ENCODE measurements at places on chromosomes 2 and 18. TPM values are rescaled to one million over a fixed set of nuclear protein-coding genes. Genes with fewer than 3 reads are reported as not detected.

Gene CHRNG
- not detected for total RNA-seq

Gene ALK
- total RNA-seq: not detected

Gene CTNNA2
- total RNA-seq: not detected

Gene PLB1
- 8.2 TPM for total RNA-seq

Gene SERPINB3
- not detected for total RNA-seq

Gene POTEC
- not detected for total RNA-seq

Gene MC2R
- not detected for total RNA-seq

Gene ICOS
- total RNA-seq: not detected

Gene NIF3L1
- total RNA-seq: 14.8 TPM

Gene MEP1B
- total RNA-seq: not detected

Measured in chondrocyte (in vitro differentiated cells).